ENCODE measurements at places on chromosomes 12 and 14.
A peak's percentile ranks its signal among the peaks of the same experiment; 100 is the strongest.

- no peak for DNase-seq
These were observed 165.3 kb downstream of the DICER1 start for GRCh38 chr14:94992046-94992445.

- no peak for DNase-seq
These were observed 3.6 kb downstream of the ALKBH2 start for GRCh38 chr12:109089683-109090082.

- DNase-seq, result no peak
These were observed 28.7 kb downstream of the CCDC85C start for GRCh38 chr14:99575043-99576023.

GRCh38 chr12:56216461-56216860 lies 5.3 kb downstream of the RNF41 start:
- DNase-seq, result no peak

GRCh38 chr12:1099158-1099557 lies 108.1 kb downstream of the ERC1 start:
- no peak for DNase-seq

DNA sequence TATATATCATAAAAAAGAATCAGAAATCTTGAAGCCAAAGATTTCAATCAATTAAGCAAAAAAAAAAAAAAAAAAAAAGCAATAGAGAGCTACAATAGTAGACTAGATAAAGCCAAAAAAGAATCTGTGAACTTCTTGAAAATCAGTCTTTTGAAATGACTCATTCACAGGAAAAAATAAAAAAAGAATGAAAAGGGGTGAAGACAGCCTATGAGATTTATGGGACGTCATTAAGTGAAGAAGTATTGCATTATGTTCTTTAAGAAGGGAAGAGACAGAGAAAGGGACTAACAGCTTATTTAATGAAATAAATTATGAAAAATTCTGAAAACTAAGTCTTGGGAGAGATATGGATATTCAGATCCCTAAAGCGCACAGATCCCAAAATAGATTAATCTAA lies 103.8 kb downstream of the ACSS3 start:
- DNase-seq, result no peak

DNA sequence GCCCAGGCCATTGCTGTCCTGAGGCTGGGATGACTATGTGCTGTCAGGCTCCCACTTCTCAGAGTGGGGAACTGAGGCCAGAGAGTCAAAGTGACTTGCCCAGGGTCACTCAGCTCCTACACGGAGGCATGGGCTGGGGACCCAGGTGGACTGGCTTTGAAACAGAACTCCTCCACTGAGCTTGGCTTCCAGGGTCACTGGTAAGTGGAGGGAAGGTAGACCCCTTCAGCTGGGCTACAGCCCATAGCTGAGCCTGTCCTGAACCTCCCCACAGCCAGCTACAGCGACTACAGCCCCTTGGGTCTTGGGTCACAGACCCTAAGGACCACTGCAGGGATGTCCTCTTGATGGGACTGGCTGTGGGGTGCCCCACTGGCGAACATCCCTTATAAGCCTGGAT lies 40.3 kb upstream of the TRAF3 start:
- no peak for DNase-seq

DNA sequence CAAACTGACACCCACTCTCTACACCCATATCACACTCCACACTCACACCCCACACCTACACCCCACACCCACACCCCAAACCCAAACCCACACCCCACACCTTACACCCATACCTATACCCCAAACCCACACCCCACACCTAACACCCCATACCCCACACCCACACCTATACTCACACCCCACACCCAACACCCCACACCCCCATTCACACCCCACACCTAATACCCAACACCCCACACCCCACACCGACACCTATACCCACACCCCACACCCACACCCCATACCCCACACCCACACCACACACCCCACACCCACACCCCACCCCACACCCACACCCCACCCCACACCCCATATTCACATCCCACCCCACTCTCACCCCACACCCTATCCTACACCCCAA lies 38.5 kb downstream of the TMEM120B start:
- no peak for DNase-seq

DNA sequence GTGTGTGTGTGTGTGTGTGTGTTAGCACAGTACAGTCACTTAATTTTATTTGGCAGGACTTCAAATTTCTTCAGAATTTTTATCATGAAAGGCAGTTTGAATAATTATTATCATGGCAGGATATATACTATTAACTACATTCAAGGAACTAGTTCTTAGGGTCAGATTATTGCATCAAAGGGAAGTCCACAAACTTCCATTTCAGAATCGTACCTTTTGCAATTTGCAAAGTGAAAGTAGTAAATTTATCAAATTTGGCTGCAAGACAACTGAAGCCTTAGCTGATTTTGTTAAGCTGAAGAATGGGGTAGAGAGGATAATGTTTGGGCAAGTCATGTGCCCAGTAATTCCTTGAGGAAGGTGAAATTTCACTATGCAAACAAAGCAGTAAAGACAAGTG lies 68.2 kb downstream of the PLEKHG7 start:
- no peak for DNase-seq

- no peak for DNase-seq
These were observed 90.7 kb downstream of the NINJ2 start for GRCh38 chr12:572532-572899.

DNA sequence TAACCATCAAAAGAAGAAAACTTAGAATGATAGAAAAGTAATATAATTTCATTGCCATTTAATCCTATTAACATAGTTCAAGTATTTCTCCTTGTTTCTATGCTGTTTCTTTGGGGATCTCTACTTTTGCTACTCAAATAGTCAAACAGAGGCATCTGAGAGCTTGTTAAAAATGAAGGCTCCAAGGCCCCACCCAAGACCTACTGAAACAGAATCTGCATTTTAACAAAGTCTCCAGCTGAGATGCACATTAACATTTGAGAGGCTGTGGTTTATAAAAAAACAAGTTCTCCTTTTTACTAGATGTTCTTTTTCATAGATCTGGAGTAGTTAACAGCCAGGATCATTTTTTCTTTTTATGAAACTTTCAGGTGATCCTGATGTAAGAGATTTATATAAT lies 31.8 kb downstream of the PPFIA2 start:
- no peak for DNase-seq

DNA sequence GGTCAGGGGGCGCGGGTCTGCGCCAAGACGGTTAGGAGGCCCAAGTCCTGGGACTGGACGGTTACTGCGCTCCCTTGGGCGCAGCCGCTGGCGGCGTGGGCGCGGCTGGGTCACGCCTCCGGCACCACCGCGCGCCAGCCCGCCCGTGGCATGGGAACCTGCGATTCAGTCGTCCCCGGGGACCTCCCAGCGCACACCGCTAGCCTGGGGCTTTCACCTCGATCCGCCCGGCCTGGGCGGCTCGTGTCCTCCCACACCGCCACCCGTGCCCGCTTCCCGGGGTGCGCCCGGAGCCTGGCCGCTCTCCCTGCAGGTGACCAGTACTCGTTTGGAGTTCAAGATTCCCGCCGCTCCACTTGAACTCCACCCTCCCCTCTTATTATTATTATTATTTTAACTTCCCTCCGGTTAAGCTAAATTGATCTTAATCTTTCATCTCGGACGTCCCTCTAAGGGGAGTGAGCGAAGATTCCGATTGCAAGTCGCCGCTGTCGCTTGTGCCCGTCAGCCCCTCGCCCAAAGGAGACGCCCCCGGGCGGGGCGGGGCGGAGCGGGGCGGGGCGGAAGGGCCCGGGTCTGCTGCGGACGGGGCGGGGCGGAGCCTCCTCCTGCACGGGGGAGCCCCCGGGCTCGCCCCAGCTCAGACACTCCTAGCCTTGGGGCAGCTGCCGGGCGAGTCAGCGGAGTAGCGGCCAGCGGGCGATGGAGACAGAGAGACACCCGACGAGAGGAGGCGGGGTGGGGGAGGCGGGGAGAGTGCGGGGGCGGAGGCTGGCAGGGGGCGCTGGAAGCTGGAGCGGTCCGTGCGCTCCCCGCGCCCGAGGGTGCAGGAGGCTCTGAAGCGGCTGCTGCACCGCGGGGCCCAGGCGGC lies at the start of gene KCNMB4:
Gene KCNMB4 (plus strand): TSS at position 643 of the 871 bp plus-strand sequence. CDS start 445 bp downstream, outside the sequence.
- DNase-seq, result peak; percentile 68

- DNase-seq, result no peak
These were observed 47.4 kb downstream of the STX2 start for GRCh38 chr12:130791629-130792028.

- no peak for DNase-seq
These were observed 131.4 kb downstream of the LMNTD1 start for GRCh38 chr12:25421651-25422167.

DNA sequence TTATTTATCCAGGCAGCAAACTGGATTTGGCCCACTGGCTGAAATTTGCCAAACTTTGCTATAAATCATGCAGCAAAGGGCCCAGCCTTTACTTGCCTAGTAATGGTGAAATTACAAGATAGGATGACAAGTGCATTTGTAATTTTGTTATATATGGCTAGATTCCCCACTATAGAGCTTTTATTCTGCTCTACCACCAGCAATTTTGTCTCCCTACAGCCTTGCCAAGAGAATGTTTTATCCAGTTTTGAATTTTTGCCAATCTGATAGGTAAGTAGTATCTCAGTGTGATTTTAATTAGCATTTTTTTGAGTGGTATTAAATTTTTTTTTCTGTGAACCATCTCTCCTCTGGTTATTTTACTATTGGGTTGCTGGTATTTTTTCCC lies 161.6 kb downstream of the SLC41A2 start:
- DNase-seq, result no peak

- DNase-seq, result no peak
These were observed 41.7 kb upstream of the LTA4H start for GRCh38 chr12:96077081-96077480.

- no peak for DNase-seq
These were observed 37.9 kb downstream of the ASCL1 start for GRCh38 chr12:102995372-102995771.

- no peak for DNase-seq
These were observed 13.1 kb downstream of the CRY1 start for GRCh38 chr12:107080299-107080698.

DNA sequence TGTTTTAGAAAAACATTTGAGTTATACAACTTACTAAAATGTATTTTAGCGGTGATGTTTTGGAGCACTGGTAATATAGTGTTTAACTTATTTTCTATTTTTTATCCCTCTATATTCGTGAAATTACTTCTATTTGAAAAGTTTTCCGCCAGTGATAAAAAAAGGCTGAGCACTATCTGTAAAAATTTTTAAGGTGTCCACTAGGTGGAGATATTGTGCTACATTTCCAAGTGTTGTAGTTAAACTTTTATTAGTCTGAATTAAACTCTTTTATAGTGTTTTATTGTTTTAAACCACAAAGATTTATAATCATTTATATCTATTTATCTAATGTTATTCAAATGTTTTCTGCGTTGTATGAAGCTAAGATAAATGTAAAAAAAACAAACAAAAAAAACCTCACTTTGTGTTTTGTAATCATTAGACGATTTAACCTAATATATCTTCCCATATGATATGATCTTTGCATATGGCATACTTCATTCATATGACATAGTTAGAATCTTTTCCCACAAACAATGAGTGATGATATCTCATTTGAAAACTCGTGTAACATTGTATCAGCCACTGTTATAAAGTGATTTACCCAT lies 11.8 kb downstream of the ALG10B start:
- no peak for DNase-seq

DNA sequence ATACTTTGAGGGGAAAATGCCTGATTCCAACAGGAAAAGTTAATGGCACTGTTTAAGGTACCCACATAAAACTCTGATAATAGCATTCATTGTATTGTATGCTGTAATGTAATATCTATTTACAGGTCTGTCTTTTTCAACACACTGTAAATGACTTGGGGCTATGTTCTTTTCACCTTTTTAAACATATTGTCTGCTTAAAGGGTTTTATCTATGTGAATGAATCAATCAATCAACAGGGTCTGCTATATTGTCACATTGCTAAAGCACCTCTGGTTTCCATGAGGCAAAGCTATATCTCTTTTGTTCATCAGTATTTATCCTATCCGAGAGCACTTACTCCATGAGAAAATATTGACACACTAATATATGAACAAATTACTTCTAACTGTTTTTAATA lies 288.0 kb downstream of the SLC6A15 start:
- DNase-seq, result no peak

DNA sequence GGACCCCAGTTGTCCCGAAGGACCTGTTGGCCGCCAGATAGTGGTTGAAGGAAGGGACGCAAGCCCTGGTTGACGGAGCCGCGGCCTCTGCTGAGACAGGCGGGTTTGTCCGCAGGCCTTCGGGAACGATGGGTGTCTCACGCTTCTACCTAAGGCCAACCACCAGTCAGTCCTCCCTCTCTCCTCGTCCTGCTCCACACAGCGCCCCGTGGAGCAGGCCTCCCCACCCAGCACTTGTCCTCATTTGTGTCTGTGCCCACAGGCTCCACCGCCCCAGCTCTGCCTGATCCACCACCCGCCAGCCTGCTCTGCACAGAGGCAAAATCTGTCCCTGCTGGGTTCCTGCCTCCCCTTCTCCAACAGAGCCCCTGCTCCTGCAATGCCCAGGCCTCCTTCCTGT lies 41.0 kb downstream of the RIMBP2 start:
- no peak for DNase-seq

Measured in hindlimb muscle (tissue), 1 donor.